ENCODE measurements at places on chromosomes 1 and 21. TPM values are rescaled to one million over a fixed set of nuclear protein-coding genes. Genes with fewer than 3 reads are reported as not detected.

DNA sequence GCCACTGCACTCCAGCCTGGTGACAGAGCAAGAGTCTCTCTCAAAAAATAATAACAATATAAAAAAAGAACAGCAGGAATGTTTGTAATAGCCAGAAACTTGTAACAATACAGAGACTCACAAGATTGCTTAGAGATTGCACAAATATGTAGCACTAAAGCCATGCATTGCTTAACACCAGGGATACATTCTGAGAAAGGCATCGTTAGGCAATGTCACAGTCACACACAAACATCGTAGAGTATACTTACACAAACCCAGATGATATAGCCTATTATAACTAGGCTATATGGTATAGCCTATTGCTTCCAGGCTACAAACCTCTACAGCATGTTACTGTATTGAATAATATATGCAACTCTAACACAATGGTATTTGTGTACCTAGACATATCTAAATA lies 45.3 kb downstream of the GPATCH2 start:
- no peak for DNase-seq

GRCh38 chr1:246029616-246030015 lies 477.5 kb downstream of the SMYD3 start:
- DNase-seq: no peak

The RNU1-2 gene
- 2,678 TPM for total RNA-seq

DNA sequence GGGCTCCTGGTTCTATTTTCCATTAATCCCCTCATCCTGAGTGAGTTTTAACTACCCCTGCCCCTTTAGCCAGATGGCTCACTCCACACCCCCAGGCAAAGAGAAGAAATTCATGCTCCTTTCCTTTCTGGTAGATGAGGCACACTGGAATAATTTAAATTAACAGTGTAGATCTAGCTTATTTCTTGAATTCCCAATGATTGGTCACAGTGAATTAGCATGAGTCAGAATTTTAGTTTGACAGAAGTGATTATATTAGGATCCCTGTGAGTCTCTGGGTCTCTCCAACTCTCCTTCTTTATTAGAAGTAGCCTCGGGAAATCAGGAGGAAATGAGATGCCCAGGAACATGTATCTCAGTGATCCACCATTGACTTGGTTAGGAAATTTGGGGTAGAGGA lies 103.1 kb upstream of the KAZN start:
- DNase-seq: no peak

The VSIG8 gene
- total RNA-seq: not detected

DNA sequence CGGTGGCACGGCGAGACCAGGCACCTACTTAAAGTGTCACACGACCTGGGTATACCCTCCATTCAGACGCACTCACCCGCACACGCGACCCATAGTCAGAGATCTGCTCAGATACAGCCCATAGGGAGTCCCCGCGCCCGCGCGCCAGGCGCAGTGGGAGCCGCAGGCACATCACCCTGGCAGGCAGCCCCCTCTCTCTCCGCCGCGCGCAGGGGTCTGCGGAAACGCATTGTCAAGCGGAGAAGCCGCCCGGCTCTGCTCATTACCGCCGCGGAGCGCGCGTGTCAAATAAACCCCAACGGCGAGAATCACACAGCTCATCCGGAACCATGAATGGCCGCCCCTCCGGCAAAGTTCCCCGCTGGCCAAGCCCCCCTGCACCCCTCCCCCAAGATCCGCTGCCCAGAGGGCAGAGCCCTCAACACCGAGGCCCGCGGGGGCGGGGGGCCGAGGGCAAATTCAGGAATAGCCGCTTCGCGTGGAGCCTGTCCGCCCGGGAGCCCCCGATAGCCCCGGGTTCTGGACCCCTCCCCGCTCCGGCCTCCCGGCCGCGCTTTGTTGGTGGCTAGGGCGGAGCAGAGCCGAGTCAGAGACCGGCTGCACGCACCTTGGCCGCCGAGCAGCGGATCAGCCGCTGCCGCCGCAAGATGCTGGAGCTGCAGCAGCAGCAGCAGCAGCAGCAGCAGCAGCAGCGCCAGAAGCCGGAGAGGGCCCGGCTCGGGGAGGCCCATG lies 522 bp downstream of the LRP8 start:
- no peak for DNase-seq

The CCDC185 gene
- total RNA-seq: not detected

GRCh38 chr1:24948079-24948827 lies 18.2 kb upstream of the RUNX3 start:
- no peak for DNase-seq
